ENCODE measurements at places on chromosomes 2 and 18. TPM values are rescaled to one million over a fixed set of nuclear protein-coding genes. Genes with fewer than 3 reads are reported as not detected.

The UBXN4 gene
- 114 TPM for polyA plus RNA-seq

The SFT2D3 gene
- polyA plus RNA-seq: not detected

The C2orf92 gene
- 0.54 TPM for polyA plus RNA-seq

The FAM237A gene
- polyA plus RNA-seq: not detected

The FAM124B gene
- polyA plus RNA-seq: not detected

The DOK6 gene
- polyA plus RNA-seq: 0.09 TPM

The CASP10 gene
- 9.1 TPM for polyA plus RNA-seq

The IGFBP2 gene
- polyA plus RNA-seq: 0.38 TPM

All from GM12878 (cell line).